ENCODE measurements at places on chromosomes 5 and 9.

DNA sequence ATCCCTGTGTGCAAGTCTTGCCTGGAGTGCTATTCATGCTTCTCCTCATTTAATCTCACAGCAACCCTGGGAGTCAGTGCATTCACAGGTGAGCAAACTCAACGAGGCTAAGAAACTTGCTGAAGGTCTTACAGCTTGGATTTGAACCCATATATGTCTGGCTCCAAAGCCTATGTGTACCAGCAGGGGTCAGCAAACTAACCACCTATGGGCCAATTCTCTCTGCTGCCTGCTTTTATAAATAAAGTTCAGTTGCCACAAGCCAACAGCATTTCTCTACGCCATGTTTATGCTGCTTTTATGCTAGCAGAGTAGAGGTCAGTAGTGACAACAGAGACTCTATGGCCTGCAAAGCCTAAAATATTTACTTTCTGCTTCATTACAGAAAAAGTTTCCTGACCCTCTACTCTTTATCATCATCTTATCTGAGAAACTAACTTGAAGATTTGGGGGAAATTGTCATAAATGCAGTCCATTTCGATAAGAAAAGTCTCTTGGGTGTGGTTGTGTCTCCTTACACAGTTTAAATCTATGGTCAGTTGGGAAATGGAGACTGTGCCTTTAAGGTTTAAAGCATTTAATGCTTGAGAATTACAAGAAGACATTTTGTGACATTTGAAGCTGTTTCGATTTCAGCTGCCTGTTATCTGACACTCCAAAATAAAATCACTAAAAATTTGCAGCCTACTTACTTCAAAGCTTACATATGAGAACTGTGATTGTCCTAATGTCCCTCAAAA is 137.7 kb downstream of the PRELID2 start:
- no peak for DNase-seq

GRCh38 chr5:145718956-145719355 is 116.2 kb downstream of the PRELID2 start:
- DNase-seq, result no peak

- no peak for DNase-seq
Observed at GRCh38 chr5:58241389-58241788, 218.5 kb downstream of the PLK2 start.

DNA sequence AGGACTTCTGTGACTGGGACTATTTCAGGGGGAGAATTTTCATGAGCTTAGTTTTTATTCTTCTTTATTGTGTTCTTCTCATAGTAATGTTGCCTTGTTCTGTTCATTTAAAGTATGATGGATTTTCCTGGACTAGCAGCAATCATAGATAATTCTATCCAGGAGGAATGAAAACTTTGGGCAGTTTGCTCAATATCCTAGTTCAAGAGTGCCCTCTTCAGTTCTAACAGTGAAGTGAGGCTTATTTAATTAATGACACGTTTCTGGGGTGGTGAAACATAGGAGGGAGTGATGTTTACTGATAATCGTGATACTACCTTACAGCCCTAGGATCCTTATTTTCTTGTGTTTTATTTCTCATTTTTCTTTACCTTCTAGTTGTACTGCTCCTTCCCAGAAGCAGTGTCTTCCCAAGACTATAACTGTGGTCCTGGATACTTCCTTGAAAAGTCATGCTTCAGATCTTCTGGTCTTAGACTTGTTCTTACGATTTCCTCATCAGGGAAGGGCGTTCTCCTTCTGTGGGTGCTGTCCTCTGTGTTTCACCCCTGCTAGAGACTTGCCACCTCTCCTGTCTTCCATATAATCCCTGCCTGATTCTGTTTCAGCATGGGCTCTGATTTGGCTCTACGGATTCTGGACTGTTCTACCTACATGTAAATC is 57.4 kb downstream of the CFAP95 start:
- DNase-seq, result no peak

DNA sequence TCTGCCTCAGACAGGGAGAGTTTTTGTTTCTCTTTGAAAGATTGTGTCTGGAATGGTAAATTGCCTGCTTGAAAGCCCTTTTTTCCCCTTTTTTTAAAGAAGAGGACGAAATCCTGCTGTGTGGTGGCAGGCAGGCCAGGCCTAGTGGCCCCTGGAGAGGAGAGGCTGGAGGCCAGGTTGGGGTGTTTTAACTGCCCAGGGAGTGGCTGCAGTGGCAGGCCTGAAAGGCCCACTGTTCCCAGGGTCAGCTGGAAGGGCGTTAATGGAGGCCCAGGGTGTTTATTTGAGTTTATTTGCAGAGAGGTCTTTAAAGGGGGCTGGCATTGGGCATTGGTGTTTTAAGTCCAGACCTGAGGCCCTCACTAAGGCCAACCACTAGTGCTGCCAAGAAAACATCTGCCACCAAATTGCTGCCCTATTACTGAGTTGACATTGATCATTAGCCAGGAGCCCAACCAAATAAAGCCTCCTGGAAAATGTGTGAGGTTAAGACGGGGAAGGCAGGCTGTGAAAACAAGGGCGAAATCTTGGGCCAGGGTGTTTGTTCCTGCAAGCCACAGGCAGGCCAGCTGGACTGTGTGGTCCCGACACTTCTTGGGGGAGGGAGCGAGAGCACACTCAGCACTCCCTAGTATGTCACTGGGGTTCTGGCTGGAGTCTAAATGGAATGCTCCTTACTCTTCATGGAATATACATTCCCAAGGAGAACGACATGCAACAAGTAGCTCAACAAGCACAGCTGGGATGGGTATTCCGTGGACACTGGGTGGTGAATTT is 5.0 kb downstream of the JADE2 start:
- DNase-seq, result no peak

DNA sequence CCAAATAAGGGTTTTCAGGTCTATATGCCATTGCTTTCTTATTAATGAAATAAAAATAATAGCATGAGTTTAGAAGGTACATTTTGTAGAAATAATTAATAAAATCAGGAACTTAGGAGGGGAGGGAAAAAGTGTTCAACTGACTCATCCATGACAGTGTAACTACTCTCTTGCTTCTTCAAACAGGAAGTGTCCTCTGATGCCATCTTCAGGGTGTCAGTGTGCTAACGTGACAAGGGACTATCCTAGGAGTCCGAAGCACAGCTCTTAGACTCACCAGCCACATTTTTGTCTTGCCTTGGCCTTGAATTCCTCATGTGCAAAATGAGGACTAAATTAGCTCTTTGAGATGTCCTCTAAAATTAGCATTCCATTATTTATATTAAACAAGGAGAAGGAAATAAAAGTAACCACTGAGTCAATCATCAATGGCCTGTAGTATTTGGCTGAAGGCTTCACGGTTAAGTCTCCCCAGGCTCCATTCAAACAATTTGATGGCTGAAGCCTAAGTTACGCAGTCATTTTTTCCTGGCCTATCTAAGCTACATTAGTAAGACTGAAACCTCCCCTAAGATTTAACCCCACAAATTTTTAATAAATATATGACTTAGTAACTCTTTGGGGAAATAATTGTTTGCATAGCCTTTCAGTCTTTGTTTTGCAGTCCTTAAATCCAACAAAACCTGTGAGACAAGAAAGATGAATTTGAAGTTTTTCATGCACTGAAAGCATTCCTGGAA is 151.1 kb downstream of the ARL15 start:
- DNase-seq, result no peak

All from PC-9 (cell line).